ENCODE measurements at places on chromosomes 13 and 19. TPM values are rescaled to one million over a fixed set of nuclear protein-coding genes. Genes with fewer than 3 reads are reported as not detected.

GRCh38 chr13:21901811-21902708 is 231.2 kb downstream of the FGF9 start:
- no peak for DNase-seq

- no peak for DNase-seq
Measured at GRCh38 chr13:103282571-103283450, 216.6 kb upstream of the SLC10A2 start.

- peak; percentile 99 for DNase-seq
Measured at GRCh38 chr13:75549262-75550158, at the start of gene UCHL3. Gene UCHL3 (plus strand): TSS chr13:75549791. CDS start chr13:75549821, 30 bp downstream.

GRCh38 chr13:110262508-110263291 is 44.3 kb downstream of the COL4A1 start:
- DNase-seq, result no peak

DNA sequence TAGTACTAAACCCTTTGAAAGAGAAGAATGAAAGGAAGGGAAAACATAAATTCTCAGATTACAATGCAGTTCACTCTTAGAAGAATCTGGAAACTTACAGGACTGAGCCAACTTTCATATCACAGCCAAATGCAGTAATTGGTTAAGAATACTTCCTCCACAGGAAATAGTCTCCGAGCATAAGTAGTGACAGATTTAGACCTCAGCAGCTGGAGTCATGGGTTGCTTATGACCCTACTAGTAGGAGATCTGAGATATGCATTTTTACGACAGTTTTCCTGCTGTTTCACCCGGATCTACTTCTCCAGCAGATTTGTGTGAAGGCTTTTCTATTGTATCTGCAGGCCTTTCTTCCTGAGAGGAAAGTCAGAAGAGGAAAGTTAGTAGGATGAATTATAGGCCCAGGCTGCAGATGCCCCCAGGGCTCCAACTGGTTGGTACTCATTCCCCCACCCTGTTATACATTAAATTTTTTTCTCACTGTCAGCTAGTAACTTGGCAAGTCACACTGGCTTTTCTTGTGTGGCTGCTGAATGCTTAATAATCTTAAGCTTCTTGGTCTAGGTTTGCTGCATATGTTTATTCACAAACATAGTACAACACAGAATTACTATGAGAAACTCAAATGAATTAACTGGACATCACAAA is 1241.5 kb upstream of the MIR17HG start:
- DNase-seq, result no peak

- DNase-seq, result no peak
Measured at GRCh38 chr19:410243-410781, 1.4 kb upstream of the C2CD4C start.

GRCh38 chr19:43643326-43643725 is 3.7 kb upstream of the CADM4 start:
- DNase-seq, result no peak

DNA sequence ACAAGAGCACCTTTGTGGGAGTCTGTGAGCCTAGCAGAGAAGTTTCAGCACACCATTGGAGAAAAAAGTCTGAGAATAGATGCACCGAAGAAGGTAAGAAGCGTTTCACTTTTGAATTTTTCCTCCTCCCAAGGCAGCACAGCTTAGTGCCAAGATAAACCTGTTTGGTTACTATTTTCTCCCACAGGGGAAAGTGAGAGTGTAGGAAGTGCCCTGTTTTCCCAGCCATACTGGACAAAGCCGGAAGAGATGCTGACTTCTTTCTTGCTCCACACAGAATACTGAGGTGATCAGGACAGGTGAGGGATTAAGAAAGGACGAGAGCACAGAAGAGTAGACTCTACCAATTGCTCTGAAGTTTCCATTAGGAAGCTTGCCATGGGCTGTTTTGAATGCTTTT is 1011.0 kb upstream of the MIR17HG start:
- DNase-seq, result no peak

GRCh38 chr19:49932041-49932451 is 2.7 kb upstream of the NUP62 start:
- no peak for DNase-seq

DNA sequence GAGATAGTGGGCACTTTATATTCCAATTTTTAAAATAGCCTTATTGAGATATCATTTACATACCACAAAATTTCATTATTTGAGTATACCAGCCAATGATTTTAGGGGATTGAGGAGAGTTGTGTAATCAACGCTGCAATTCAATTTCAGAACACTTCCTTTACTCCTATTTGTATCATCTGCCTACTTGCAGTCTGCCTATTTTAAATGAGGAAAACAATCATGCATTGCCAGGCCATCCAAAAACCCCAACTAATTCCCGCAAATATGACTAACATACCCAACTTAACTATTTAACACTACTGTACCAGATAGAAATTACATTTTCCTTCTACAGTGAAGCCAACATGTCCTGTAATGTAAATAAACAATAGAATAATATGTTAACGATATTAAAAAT is 26.7 kb downstream of the CAB39L start:
- DNase-seq, result no peak

- DNase-seq, result no peak
Measured at GRCh38 chr13:63690672-63691071, 2275.0 kb upstream of the PCDH20 start.

- DNase-seq, result no peak
Measured at GRCh38 chr19:56547535-56547934, 8.8 kb downstream of the ZFP28 start.

- DNase-seq, result no peak
Measured at GRCh38 chr13:23707674-23708073, 137.5 kb downstream of the TNFRSF19 start.

- DNase-seq, result no peak
Measured at GRCh38 chr13:109148243-109148642, 518.8 kb downstream of the MYO16 start.

- no peak for DNase-seq
Measured at GRCh38 chr13:26996965-26997752, 174.5 kb downstream of the USP12 start.

- peak; percentile 73 for DNase-seq
Measured at GRCh38 chr19:3210347-3211017, 14.0 kb upstream of the CELF5 start.

DNA sequence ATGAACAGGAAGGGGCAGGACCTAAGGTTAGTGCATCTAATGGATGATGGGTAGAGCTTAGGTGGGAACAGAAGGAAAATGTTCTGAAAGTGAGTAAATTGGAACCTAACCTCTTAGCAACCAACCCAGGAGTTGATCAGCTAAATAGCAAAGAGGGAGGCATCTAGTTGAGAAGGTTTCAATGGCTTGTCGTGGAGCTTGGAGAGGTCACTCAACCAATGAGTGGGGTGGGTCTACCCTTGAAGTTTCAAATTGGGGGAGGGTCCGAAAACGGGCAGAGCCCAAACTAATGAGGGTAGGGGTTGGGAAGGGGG is 5.7 kb upstream of the SHKBP1 start:
- no peak for DNase-seq

DNA sequence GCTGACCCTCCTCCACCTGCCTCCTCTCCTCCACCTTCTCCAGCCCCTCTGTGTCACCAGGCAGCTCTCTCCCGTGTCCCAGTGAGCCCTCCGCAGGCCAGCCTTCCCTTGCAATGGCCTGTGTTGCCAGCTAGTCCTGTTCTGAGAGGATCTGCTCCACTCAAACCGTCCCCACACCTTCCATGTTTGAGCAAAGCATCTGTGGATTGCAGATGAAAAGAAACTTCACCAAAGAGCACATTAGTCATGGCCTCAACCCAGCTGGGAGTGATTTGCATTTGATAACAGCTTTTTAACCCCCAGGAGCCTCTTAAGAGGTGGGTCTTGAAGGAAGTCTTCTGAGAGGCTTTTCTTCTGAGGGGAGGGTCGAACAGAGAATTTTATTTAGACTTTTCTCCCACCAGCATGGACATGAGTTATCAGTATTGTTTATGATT is 72.8 kb downstream of the COL4A2 start:
- DNase-seq, result no peak

GRCh38 chr19:29682236-29682895 is 17.1 kb downstream of the PLEKHF1 start:
- no peak for DNase-seq

GRCh38 chr19:6204866-6205723 is 69.6 kb downstream of the ACSBG2 start:
- no peak for DNase-seq

DNA sequence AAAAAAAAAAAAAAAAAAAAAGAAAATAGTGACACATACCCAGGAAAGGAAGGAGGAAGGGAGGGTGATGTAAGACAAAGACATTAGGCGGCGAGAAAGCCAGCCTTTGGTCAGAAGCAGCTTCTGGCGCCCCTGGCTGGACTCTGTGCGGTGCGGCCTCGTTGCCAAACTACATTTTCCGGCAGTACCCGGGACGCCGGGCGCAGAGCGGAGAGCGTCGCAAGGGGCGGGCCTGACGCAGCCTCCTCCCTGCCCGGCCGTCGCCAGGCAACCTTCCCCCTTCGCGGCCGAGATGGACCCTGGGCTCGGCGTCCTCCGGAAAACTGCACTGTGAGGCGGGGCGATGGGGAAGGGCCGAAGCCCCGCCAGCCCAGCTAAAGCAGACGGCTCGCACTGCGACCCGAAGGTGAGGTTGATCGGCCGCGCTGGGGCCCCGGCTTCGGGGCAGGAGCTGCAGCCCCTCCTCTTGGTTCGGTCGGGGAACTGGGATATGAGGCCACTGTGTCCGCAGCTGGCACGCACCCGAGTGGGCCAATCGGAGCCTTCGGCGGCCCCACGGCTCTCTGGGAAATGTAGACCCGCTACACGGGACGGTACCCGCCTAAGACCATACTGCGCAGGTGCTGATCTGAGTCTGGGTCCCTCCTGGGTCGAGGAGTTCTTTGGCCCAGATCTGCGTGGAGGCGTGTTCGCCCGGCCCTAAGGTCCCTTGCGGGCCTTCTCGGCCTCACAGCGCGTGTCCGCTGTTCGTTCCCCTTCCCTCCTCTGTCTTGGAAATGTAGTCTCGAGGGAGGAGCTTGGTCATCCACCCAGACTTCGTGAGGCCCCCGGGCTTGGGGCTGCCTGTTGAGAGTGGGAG is 2.3 kb upstream of the MZF1 start:
- DNase-seq, result peak; percentile 68

DNA sequence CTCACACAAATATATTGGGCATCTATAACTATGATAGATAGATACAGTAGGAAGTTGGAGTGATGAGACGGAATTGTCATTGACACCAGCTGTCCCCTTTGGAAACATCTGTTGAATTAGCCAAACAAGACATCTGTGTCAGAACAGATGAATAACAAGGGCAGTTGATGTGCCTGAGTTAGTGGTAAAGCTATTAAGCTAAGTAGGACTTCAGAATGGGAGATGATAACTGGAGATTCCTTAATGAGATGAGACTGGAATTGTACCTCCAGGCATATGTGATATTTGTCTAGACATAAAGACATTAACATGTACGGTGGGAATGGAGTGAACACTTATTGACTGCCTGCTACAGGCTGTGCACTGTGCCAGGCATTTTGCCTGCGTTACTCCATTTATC is 78.7 kb downstream of the MBNL2 start:
- no peak for DNase-seq

DNA sequence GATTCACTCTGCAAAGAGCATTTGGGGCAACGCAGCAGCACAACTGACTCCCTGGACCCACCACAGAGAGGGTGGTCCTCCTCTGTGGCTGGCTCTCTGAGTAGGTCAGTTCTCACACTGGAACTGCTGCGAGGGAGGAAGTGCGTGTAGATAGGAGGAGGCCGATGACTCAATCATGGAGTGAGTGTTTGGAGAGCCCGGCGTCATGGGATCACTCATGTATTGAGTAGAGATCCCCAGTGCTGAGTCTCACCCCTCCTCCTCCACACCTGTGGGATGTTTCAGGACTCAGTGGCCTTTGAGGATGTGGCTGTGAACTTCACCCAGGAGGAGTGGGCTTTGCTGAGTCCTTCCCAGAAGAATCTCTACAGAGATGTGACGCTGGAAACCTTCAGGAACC is 8.9 kb downstream of the ZNF101 start:
- no peak for DNase-seq

- peak; percentile 61 for DNase-seq
Measured at GRCh38 chr19:34999498-35000337, at the start of gene GRAMD1A. Gene GRAMD1A (plus strand): TSS chr19:35000323. CDS start chr19:35000479, 156 bp downstream.

- DNase-seq, result no peak
Measured at GRCh38 chr13:64477146-64477545, 2753.0 kb downstream of the PCDH9 start.

PABPC3 gene
- total RNA-seq, result 0.31 TPM

PDE4C gene
- not detected for total RNA-seq

MTUS2 gene
- 4.9 TPM for total RNA-seq

CGB2 gene
- total RNA-seq, result not detected

EDNRB gene
- not detected for total RNA-seq

SLITRK1 gene
- not detected for total RNA-seq

PVR gene
- total RNA-seq, result 0.70 TPM

SOX21 gene
- not detected for total RNA-seq

DIRAS1 gene
- 0.42 TPM for total RNA-seq

ZNF329 gene
- 12.5 TPM for total RNA-seq

NLRP11 gene
- total RNA-seq, result not detected

F2RL3 gene
- total RNA-seq, result 2.7 TPM

PROZ gene
- not detected for total RNA-seq

ZNF100 gene
- total RNA-seq, result 13.1 TPM

CARS2 gene
- total RNA-seq, result 57.7 TPM

All from T-helper 17 cell (primary cell).